ENCODE measurements at places on chromosomes 2 and 18.

GRCh38 chr2:148548716-148549400 is 95.7 kb upstream of the EPC2 start:
- DNase-seq, result no peak

GRCh38 chr2:131046918-131047652 is 46.2 kb downstream of the FAM168B start:
- DNase-seq, result no peak

DNA sequence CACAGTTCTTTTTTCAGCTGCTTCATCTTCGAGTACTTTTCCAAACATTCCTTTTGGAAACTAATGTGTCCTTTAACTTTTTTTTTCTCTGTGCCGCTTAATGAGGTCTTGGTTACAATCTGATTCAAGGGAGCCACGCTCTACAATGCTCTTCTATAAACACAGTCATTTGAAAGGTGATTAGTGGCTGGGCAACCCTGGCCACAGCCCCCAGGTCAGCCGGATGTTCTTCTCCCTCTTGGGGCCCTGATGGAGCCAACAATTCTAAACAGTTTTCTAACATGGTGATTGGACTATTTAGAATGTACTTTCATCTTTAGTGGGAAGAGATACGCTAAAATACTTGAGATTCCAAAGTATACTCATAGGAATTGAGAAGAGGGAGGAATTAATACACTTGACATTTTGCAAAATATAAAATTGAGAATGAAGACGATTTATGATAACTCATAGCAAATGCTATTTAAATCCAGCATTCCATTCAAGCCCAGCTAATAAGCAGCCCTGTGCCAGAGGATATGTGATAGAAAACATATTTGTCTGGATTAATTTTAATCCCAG is 83.7 kb upstream of the MBOAT2 start:
- DNase-seq, result no peak

DNA sequence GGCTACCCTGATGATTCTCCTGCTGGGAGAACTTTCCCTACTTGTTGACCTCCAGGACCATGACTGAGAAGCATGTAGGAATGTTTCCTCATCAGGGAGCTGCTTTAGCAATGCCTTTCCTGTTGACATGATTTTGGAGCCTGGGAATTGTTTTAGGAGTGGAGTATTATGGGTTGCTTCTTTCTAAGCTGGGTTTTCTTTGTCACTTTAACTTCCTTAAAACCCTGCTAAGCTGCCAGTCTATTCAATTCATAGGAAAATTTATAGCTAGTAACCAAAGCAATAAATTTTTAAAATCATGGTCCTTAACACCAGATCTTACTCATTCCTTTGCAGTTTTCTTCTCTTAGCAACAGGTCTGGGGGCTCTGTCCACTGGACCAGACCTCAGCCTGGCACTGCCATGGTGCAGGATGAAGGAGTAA is 125.6 kb upstream of the TACR1 start:
- DNase-seq, result no peak

- no peak for DNase-seq
These were observed 82.6 kb upstream of the WIPF1 start for GRCh38 chr2:174680221-174680620.

GRCh38 chr18:21851327-21851961 is 110.9 kb downstream of the MIB1 start:
- DNase-seq, result no peak

DNA sequence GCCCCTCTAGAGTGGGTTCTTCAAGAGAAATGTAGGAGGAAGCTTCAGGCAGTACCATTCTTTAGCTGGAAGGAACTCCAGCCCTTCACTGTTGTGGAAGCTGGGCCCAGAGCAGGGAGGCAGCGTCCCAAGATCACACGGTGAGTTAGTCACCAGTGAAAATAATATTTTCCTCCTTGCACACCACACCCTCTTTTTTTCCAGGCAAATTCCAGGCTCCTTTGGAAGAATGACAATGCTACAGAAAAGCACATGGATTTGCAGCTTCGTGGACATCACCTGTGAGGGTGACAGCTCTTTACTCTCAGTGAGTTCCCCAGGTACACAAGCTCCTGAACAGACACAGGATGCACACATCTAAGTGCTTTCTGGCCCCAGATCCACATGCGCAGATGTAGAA is 157.1 kb downstream of the COL6A3 start:
- no peak for DNase-seq

DNA sequence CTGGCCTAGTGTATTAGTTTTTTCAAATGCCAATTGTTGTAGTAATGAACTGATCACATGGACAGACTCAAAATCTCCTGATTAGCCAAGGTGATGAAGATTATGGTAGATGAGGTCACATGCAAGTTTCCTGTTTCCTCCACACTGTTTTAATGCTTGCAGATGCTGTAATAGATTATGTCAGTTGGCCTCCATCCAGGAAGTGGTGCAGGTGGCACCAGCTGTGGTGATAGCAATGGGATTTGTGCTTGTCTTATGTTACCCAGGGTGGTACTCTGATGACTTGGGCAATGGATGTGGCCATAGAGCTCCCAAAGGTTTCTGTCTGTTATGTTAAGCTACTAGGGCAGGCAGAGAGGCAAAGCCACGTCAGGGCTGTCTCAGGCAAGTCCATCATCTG is 332.9 kb upstream of the DDX18 start:
- no peak for DNase-seq

- DNase-seq, result no peak
These were observed 25.5 kb downstream of the ITGA6 start for GRCh38 chr2:172452845-172453244.

DNA sequence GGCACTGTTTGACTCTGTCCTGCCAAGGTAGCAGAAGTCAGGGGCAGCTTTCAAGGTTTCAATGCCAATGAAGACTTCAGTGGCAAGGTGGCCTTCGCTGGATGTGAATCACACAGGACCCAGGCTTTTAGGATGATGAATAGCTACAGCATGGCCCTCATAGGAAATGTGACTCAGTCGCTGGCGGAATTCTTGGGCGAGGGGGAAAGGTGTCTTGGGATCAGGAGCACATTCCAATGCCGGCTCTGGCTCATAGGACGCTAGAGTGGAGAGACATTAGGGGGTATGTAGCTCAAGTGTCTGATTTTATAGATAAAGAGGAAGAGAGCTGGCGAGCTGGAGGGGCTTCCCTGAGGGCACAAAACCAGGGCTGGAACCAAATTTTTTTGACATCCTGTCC is 68.6 kb downstream of the SMIM21 start:
- DNase-seq, result no peak

DNA sequence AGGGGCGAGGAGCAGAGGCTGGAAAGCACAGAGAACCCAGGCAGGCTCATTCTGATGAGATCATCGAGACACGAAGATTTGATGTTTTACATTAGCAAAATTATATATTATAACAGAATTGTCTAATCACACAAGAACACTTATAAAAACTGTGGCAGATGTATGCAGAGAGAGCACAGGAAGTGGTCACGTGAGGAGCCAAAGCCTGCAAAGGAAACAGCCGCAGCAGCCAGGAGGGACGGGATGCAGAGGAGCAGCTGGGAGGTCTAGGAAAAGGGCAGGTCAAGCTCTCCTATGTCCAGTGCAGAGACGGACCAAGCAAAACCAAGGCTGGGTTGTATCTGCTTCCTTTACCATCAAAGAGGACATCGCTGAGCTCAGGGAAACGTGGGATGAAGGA is 355.1 kb upstream of the MYT1L start:
- no peak for DNase-seq

DNA sequence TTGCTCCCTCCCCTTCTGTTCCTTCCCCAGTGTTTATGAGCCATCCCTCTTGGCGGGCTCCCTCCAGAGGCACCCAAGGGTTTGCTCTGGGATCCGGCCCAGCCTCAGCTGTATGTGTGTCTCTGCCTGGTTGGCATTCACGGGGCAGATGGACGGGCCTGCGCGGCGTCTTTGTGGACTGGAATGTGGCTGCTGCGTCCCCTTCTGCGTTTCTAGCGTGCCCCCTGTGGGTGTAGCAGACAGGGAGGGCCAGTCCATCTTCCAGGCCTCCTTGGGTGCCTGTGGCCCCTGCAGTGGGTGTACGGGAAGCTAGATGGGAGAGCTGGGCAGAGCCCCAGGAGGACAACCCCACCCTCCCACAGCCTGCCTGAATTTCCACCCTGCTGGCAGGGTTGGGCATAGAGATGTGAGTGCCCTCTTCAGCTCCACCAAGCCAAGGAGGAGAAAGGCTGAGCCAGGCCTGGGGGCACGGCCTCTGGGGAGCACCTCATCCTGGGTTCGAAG is 15.7 kb downstream of the GPC1 start:
- DNase-seq, result no peak

DNA sequence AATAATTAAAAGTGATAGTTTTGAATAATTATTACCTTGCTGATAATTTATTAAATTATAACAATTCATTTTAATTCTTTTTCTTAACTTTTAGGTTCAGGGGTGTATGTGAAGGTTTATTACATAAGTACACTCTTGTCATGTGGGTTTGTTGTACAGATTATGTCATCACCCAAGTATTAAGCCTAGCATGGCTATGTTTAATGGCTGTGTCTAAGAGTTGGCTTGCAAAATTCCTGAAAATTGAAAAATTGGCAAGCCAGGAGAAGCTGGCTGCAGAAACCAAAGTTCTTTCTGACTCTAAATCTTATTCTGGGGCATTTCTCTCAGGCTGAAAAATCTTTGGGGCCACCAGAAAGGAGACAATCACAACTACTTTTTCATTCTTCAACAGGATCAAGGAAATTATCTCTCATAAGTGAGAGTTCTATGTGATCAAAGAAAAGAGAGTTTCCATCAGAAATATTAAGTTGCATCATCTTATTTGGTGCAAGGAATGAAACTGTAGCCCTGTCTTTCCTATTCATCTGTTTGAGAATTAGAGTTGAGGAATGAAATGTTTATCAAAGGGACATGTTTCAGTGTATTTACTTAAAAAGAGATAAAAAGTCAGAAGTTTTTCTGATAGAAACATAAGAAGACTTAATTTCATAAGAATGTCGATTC is 412.1 kb upstream of the CDH2 start:
- DNase-seq, result no peak

DNA sequence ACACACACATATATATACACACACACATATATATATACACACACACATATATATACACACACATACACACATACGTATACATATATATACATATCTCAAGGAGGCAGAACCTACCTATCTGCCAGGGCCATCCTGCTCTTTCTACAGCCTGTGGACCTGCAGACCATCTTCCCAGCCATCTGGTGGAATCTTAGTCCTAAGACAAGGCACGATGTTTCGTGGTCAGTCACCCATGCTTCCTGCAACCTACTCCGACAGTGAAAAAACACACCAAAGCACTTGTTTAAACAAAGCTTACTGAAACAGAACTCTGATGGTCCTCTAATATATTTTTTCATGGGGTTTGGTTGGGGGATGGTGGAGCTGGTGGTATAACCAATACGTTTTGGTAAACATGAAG is 164.2 kb upstream of the ZNF521 start:
- DNase-seq, result no peak

DNA sequence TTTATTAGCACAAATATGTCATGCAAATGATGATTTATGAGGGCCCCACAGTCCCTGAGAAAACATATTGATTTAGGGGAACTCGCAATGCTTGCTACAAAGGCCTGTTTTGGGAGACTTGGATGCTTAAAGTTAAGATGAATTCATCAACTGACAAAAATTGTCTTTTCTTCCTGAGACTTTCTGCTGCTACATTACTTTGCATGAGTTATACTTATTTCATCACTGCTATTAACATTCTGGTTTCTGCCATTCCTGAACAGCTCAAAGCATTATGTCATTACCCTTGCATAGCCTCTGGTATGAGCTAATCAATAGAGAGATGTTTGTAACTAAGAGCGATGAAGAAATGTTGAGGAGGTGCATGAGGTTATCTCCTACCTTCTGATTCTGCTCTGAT is 74.4 kb downstream of the SOX11 start:
- no peak for DNase-seq

DNA sequence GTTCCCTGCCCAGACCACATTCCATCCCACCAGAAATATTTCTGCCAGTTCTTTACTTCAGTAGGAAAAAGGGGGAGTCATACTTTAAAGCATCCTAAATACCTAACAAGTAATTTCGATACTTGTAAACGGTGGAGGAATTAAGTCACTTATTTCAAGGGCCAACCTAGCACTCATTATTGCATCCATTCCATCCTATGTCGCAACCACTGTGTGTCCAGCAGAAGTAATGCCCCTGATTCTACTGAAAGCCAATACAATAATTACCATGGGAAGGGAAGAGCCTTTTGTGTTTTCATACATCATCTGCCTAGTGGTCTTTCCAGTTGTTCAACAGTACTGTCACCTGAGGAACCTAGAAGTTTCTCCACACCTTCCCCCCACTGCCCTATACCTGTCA is 12.5 kb downstream of the SERPINB8 start:
- no peak for DNase-seq

DNA sequence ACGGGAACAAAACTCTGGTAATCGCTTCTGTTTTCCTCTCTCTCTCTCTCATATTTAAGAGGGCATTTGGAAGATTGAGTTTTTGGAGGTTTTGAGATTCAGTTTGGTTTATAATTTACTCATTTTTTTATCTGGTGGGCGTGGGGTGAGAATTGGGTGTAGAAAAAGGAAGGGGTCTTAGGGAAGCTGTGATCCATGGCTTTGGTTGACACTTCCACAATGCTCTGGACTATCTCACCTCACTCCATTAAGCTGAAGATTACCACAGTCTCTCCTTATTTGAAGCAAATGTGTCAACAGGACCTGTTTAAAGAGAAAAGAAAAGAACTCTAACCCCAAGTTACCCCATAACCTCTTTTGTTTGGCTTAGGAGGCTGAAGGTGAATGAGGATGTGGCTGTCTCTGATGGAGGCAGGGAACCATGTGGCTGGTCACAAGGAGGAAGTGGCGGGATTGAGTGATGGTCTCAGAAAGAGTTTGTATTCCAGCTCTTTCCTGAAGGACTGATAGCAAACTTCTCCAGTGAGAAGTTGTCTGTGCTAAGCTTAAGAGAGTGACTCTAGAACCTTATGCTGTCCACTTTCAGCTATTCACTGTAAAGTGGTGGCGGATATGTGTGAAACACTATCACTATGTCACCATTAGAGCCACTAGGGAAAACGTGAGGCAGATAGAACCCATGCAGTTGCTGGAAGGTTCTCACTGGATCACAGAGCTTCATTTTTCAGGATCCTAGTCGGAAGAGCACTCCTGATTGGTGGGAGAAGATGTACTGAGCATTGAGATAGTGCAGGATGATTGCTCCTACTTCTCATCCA is 934 bp downstream of the ZNF804A start:
- DNase-seq, result no peak

DNA sequence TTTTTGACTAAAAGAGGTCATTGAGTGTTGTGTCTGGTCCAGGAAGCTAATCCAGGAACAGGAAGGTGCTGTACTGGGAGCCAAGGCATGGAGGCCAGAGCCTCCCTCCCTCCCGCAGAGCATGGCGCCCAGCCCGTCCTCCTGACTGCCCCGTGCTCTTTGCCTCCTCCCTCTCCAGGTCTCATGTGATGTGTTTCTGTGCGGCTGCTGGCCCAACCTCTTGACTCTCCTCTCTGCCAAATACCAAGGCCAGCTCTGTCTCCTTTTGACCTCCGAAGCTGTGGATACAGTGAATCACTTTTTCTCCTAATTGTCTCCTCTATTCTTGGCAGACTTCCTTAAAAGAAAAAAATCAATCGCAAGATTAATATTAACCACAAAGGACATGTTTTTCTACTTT is 284.1 kb downstream of the PHLPP1 start:
- DNase-seq, result no peak
